Activated CD4-positive, alpha-beta T cell treated with anti-CD3 and anti-CD28 coated beads for 1 hour (primary cell): ENCODE measurements at places on chromosomes 2 and 18.

GRCh38 chr2:212381428-212382102, 157.0 kb downstream of the ERBB4 start:
- no peak for DNase-seq

GRCh38 chr2:39568561-39569006, 97.1 kb upstream of the TMEM178A start:
- no peak for DNase-seq

DNA sequence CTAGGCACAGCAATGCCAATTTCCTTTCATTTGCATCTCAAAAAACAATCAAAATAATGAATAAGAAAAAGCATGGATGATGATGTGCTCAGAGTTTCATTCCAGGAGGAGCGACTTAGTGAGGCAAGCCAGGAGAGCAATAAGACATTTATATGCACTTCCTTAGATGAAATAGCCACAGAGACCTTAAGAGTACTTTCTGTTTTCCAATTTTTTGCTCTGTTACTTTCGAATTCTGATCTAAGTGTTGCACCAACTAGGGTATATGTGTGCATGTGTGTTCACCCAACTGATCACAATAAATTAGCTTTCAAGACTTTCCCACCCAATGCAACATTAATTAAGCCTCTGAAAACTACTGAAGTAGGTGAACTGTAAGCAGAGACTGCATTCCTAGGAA, 709 bp downstream of the RAB27B start:
- DNase-seq = no peak

DNA sequence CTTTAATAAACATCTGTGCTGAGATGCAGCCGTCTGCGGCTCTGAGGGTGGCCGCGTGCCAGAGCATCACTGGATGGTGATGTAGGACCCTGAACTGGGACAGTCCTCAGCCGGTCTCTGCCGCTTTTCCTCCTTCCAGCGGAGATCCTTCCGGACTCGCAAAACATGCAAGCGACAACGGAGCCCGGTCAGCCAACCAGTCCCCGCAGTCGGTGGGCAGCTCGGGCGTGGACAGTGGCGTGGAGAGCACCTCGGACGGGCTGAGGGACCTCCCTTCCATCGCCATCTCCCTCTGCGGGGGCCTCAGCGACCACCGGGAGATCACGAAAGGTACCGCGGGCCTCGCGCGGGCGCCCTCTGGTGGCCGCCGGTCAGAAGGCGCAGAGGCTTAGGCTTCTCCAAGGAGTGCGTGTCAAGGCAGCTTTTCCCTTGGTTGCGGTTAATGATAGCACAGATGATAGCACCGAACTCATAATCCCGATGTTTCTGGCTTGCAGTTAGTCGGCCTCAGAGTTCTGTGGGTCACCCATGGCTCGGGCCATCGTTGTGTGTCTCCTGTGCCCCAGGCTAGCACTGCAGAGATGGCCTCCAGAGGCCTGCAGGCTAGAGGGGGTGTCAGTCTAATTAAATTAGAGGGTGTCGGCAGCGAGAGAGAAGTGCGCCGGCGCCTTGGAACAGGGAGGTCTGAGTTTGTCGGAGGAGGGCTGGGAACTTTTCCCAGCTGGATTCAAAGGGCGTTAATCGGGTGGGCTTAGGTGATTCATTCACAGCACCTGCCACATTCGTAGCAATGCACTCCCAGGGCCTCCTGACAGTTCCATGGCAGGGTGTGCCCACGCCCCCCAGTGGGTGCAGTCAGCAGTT, 38.5 kb downstream of the LPIN1 start:
- no peak for DNase-seq

- DNase-seq = no peak
Measured at GRCh38 chr18:67961701-67962440, 445.4 kb upstream of the DSEL start.

GRCh38 chr2:114688241-114688640, 245.8 kb downstream of the DPP10 start:
- no peak for DNase-seq

GRCh38 chr2:118845005-118845521, 2.4 kb downstream of the EN1 start:
- DNase-seq = peak; percentile 5

GRCh38 chr18:2890606-2891005, 43.8 kb downstream of the EMILIN2 start:
- no peak for DNase-seq

- no peak for DNase-seq
Measured at GRCh38 chr2:105175231-105175630, 66.3 kb upstream of the GPR45 start.

GRCh38 chr18:13913205-13913604, 2.1 kb downstream of the MC2R start:
- no peak for DNase-seq
